Myocyte (in vitro differentiated cells): ENCODE measurements at places on chromosomes 5 and 9.

DNA sequence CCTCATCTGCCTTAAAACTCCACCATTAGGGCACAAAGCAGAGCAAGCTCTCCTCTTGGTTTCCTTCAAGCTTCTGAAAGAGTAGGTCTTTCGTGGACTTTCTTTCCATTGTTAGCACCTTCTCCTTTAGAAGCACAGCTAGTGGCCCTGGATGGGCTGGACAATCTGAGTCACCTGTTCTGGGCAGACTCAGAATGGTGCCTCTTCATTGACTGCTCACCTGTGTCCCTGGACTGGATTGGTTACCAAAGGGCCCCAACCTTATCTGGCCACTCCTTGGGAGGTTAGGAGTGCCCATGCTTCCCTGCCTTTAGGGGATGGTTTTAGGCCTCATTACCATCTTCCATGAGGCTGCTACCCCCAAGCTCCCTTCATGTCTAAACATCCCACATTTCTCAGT lies 23.2 kb downstream of the TMEM174 start:
- no peak for DNase-seq

- DNase-seq, result no peak
These were observed 118.8 kb downstream of the SLC12A2 start for GRCh38 chr5:128202320-128202719.

GRCh38 chr9:115649991-115650472 lies 503.6 kb upstream of the PAPPA start:
- peak; percentile 86 for DNase-seq

DNA sequence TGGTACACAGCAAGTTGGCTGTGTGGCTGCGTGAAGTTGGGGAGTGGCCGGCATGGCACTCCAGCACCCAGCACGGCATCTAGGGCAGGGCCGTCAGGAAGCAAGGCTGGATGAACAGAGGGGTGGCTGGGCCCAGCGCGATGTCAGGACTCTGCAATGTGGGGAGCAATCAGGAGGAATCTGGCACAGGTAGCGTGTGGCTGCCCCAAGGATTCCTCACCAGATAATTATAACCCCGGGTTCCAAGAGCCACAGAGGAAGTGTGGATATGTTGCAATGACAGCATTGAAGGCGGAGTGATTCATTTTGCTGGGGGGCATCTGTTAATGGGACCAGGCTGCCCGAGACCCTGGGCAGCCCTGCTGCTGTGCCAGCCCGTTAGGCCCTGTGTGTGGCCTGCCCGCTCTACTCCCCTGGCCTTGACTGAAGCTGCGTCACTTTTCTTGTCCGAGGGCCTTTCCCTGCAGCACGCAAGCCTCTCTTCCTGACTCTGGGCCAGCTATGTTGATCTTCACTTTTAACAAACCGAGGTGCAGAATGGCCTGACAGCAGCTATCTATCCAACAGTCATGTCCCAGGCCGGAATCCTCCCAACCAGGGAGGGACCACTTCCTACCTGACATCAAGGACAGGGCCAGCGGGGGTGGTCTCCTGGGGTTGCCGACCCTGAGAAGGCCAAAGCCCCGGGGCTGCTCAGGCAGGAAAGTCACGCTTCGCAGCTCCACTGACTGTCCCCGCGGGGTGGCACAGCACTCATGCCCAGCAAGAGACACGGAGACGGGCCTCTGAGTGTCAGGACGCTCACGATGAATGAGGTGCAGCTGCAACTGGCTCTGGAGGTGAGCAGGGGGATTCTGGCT lies 118.0 kb upstream of the PHYKPL start:
- DNase-seq, result no peak

DNA sequence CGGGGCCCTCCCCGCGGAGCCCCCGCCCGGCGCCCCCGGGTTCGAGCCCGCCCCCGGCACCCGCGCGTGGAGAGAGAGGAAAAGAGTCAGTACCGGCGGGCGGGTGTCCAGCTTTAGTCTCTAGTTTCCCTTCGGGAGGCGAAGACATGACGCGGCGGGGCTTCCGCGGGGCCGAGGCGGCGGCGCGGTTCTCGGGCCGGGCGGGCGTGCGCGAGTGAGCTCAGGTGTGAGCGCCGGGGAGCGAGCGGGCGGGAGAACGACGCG lies 181 bp downstream of the DAP start:
- DNase-seq, result no peak
